ENCODE measurements at places on chromosomes 5 and 9.
A peak's percentile ranks its signal among the peaks of the same experiment; 100 is the strongest.

DNA sequence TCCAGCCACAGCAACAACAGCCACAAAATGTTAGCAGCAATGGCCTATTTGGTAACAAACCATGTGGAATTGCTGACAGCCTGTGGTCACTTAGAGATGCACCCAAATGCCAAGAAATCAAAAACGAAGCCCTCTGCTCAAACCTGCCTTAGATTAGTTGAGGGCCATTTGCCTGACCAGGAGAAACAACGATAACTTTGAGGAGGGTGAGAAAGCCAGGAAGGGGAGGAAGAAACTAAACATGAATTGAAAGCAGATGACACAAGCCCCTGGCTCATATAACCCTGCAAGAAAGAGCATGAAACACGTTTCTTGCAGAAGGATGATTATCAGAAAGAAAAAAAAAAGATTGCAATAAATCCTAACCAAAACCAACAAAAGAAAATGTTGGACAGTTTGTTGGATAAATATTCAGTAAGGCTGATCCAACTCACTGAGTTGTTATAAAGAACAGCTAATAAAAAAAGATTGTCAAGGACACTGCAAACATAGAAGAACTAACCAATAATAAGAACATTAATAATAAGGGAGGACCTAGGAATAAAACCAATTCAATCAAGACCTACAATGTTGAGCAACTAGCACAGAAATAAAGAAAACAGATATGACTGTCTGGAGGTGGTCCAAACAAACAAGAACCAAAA lies 140.5 kb upstream of the SLC30A5 start:
- no peak for DNase-seq

GRCh38 chr5:131321066-131321465 lies 57.2 kb downstream of the CDC42SE2 start:
- no peak for DNase-seq

- no peak for DNase-seq
Measured at GRCh38 chr5:33888587-33888986, 3.2 kb downstream of the ADAMTS12 start.

- no peak for DNase-seq
Measured at GRCh38 chr9:73845539-73845938, 651.6 kb upstream of the RORB start.

DNA sequence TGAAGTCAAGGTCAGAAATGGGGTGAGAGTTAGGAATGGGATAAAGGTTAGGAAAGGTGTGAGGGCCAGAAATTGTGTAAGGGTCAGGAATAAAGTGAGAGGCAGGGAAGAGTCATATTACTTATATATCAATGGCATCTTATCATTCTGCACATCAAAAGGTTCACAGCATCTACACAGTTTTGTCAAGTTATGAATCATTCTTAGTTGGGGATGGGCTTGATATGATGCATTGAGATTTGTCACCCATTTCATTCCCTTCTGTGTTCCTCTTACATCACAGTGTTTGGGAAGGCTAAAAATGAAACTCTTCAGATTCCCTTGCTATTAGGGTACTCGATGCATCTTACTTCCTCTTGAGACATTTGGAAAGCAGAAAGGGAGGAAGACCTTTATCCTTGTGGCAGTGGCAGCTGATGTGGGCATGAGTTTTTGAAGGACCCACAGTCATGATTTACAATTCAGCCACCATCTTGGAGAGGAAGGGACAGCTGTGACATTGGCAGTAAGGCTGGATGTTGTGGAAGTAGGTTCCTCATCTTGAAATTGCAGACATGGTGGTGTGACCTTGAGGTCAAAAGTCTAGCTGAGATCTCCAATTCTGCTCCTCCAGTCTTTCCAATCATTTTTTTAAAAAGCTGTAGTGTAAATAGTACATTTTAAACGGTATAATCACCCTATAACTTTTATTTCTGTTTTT lies 24.2 kb upstream of the NPR3 start:
- DNase-seq = no peak

GRCh38 chr5:68406767-68407241 lies 191.2 kb downstream of the PIK3R1 start:
- DNase-seq = no peak

DNA sequence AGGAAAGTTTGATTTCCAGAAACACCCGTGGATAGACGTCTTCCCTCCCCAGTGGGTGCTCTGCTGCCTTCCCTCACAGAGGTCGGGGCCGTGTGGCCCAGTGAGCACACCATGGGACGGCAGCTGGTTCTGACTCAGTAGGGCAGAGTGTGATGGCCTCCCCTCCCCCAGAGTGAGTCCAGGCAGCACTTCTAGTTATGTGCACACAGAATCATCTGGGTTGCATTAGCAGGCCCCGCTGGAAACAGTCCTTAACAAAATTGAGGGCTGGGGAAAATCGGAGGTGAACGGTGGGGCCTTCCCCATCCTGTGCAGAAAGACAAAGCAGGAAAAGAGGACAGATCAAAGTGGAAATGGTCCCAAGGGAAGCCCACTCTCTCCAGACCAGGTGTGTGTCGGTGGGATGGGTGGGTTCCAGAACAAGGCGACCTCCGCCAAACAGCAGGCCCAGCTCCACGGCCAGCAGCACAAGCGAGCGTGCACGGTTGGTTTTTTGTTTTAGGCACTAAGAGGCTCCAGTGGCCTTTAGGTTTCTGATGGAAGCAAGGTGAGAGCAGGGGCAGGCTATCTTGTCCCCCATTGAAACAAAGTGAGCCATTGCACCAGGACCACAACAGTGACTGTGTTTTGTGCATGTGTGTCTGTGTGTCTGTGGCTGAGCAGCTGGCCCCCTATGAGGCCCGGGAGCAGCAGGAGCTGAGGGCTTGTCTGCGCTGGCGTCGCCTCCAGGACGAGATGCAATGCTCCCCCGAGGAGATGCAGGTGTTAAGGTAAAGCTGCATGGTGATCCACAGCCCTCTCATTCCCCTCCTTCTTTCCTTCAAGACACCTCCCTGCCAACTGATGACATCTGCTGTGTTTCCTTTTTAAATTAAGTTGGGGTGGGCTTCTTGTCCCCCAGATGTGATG lies 201.5 kb downstream of the AOPEP start:
- no peak for DNase-seq

- no peak for DNase-seq
Measured at GRCh38 chr9:98083061-98083501, 26.5 kb downstream of the NANS start.

- no peak for DNase-seq
Measured at GRCh38 chr5:57174128-57174889, 450 bp downstream of the GPBP1 start.

- DNase-seq = peak; percentile 95
Measured at GRCh38 chr9:33166231-33167083, 679 bp downstream of the B4GALT1 start.

GRCh38 chr9:111985315-111985714 lies 88.7 kb downstream of the UGCG start:
- DNase-seq = no peak

GRCh38 chr5:108461628-108462367 lies 79.9 kb upstream of the FBXL17 start:
- DNase-seq = no peak

GRCh38 chr9:111037708-111038330 lies 451 bp downstream of the LPAR1 start:
- peak; percentile 85 for DNase-seq

DNA sequence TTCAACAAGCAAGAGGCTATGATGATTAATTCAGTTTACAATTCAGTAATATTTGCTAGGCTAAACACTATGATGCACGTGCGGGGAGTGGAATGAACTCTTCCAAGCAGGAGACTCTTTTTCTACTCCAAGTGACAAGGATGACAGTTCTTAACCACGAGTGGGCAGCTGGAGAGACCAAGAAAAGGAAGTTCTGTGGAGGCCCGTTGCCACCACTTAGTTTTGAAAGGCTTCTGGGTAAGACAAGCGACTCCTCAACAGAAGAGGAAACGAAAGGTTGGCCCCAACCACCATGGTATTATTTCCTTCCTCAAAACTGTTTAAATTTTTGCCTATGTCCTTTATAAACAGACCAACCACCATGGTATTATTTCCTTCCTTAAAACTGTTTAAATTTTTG lies 2.8 kb downstream of the DCAF12 start:
- DNase-seq = no peak

- DNase-seq = no peak
Measured at GRCh38 chr9:17488662-17489061, 90.2 kb upstream of the SH3GL2 start.

DNA sequence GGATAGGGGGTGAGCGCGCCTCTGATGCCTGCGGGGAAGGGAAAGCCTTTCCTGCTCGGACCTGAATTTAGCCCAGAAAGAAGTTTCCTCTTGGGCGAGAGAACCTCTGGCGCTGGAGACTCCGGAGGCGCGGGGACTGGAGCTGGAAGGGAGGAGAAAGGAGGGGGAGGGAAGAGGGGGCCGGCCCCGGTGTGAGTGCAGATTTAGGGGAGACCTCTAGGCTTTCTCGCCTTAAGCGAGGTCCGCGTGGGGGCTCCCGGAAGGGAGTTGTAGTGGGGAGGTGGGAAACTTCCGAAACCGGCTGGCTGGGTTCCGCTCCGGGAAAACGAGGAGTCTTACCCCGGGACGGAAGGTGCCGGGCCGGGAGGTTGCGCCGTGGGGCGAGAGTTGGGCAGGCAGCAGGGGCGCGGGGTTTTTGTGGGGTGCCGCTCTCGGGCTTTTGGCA lies 1.3 kb downstream of the PCSK5 start:
- DNase-seq = no peak

DNA sequence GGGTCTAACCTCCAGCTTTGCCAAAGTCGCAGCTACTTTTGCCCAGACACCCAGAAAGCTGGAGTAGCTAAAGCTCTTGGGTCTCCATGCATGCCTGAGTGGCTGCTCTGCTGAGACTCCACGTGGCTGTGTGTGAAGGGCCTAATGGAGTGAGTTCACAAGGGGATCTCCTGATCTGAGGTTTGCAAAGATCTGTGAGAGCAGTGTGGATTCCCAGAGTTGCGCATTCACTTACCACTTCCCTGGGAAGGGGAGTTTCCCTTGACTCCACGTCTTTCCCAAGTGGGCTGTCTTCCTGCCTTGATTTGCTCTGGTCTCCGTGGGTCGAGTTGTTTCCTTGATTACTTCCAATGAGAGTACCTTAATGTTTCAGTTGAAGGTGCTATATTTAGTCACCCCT lies 17.6 kb upstream of the CDKN2B start:
- no peak for DNase-seq

DNA sequence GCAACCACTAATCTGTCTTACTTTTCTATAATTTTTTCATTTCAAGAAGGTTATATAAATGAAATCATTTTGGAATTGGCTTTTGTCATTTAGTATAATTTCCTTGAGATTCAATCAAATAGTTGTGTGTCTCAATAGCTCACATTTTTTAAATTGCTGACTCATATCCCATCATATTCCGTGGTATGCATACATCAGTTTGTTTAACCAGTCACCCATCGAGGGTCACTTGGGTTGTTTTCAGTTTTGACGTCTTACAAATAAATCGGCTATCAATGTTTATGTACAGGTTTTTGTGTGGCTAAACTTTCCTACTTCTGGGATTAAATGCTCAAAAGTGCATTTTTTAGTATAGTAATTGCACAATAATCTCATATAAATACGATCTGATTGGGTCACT lies 185.5 kb downstream of the TAF11L14 start:
- no peak for DNase-seq

GRCh38 chr9:109161471-109161870 lies 5.6 kb downstream of the FRRS1L start:
- no peak for DNase-seq

DNA sequence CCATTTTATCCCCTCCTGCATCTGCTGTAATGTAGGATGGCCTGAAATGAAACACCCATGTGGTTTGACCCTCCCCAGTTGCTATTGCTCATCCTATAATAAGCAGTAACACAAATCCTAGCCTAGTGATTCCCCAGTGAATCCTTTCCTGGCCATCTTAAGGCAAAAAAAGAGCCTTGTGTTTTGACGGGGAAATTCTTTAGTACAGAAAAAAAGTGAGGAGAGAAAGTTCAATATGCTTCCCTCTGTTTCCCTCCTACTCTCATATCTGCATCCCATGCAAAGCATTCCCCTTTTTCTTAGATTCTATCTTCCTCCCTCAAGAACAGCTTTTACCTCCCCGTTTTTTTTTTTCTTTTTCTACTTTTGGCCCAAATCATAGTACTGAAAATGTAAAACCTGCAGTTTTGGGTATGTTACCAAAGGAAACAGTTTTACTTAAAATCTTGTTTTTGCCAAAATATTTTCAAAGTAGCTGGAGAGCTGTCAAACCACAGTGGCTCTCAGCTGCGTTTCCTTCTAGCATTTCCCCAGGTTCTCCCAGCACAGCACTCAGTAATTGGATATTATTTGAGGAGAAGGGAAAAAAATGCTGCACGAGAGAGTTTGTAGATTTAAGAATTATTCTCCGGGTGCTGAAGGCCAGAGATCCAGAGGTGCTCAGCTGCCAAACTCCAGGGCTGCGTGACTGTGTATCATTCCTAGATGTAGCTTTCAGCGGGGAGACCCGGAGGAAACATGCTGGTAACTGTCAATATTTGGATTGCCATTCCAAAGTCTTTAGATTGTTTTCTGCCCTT lies 321.4 kb downstream of the NPR3 start:
- DNase-seq = no peak

DNA sequence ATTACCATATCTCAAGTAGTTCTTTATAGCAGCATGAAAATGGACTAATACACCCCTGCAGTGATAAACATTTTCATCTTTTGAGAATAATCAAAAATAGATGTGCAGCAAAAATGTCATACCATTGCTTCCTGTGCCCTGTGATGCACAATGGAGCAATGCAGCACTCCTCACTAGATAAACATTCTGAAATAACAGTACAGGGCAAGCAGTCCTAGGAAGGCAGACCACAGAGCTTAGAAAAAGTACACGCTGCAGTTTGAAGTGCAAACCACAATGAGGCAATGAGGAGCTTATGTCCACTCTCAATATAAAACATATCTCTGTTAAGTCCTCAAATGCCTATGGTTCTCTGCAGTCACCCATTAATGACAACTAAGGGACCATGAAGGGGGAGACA lies 367.6 kb downstream of the PDE4D start:
- DNase-seq = no peak

DNA sequence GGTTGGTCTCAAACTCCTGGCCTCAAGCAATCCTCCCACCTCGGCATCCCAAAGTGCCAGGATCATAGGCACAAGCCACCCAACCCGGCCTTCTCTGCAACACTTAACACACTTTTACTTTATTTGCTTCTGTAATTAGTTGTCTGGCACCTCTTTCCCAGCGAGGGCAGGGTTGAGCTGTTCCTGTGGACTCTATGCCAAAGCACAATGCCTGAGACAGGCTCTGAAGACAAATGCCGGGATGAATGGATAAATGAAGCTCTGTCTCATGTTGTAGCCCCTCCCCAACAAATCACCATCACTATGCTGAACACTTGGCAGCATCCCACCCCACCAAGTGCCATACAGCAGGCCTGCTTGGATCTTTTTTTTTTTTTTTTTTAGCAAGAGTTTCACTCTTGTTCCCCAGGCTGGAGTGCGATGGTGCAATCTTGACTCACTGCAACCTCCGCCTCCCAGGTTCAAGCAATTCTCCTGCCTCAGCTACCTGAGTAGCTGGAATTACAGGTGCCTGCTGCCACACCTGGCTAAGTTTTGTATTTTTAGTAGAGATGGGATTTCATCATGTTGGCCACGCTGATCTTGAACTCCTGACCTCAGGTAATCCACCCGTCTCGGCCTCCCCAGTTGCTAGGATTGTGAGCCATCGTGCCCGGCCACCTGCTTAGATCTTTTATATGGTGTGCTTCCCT lies 21.3 kb downstream of the GPX3 start:
- peak; percentile 38 for DNase-seq

GRCh38 chr9:97415146-97415545 lies 3.2 kb downstream of the TDRD7 start:
- DNase-seq = no peak

GRCh38 chr5:36876965-36877666 lies 547 bp downstream of the NIPBL start:
- DNase-seq = peak; percentile 92

GRCh38 chr5:160511280-160511929 lies 89.8 kb downstream of the PTTG1 start:
- DNase-seq = no peak

Measured in chondrocyte (in vitro differentiated cells).